ENCODE measurements at places on chromosomes 2 and 18.

- DNase-seq, result no peak
These were observed 399.4 kb downstream of the SOCS6 start for GRCh38 chr18:70688286-70688685.

DNA sequence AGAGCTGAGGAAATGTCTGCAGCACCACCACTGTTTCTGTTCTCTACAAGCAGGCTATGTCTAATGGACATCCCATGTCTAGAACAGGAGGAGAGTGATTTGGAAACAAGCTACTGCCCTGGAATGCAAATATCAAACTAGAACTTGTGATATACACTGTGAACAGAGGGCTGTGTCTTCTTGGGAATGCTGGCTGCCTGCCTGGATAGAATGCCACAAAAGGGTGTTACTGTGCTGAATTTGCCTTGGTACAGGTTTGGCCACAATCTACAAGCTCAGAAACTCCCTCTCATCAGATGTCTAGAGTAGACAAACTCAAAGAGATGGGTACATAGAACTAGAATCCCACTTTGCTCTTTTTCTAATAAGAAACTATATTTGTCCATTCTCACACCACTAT lies 170.5 kb downstream of the NYAP2 start:
- no peak for DNase-seq

DNA sequence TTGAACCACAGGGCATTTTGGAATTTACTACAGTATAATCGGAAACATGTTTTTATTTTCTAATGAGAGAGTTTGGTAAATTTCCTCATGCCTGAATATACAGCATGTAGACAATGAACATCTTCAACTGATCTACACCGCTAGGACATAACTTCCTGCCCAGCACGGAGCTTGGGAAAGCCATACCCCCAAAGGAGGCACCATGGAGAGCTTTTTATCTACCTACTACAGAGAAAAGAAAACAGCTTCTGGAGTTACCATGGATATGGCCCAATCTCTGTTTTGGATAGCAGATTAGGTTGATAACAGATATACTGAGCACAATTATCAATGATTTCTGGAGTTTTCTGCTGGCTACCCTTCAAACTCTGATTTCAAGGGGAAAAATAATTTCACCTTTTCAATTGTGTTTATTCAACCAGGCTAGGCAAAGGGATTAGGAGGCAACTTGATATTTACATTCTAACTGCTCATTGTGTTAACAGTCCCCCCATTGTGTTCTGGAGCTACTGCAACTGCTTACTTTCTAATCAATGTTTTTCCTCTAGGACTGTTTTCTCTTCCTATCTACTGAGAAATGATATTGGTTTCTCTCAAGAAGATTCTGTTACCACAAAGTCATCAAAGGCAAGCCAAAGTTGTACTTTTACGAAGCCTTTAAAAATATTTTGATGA lies 123.0 kb upstream of the ARHGAP28 start:
- DNase-seq, result no peak

DNA sequence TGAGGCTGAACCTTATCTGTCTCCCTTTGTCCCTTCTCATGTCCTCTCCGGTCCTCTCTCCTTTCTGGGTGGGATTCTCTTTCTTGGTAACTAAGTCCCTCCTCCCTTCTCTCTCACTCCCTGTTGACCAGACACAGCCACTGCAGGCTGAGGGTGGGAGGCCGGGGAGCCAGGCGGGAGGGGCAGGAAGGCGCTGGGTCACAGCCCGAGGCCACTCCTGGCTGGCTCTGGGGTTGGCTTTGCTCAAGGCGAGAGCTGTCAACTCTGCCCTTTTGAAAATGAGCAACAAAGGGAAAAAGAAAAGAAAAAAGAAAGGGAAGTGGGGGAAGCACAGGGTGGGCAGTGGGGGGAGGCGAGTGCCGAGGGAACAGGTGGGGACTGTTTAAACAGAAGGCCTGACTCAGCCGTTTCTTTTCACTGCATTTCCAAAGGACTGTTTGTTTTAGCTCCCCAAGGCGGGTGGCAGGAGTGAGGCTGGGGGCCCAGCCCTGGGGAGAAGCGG lies 70.5 kb upstream of the IGFBP5 start:
- no peak for DNase-seq

DNA sequence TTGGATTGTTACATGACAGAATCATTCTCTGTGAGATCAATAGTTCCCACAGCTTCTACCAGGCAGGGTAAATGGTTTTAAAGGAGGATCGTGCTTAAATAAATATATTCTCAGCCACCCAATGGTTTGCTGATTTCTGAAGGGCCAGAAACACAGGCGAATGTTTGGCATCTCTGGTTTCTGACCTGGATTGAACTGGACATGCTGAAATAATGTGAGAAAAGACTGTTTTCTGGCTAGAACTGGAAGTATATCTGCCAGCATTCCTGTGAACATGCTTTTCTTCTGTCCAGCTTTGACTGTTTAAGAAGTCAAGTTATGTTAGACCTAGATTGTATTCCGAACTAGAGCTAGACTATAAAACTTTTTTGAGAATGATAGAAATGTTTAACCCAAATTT lies 77.1 kb upstream of the COL3A1 start:
- no peak for DNase-seq

DNA sequence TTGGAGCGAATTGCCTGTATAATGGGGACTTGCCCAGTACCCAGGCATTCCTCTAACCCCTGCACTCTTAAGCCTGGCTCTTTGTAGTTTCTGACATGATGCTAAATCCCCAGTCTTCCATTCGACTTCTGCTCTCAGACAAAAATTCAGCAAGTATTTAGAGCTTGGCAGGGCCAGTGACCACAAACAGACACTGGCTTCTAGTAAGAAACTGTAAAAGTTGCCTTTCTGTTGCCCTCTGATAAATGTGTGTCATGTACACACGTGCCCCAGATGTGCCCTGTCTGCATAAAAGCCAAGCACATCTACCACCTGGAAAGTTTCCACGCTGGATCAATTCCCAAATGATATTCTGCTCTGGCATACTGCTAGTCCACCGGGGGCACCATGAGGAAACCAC lies 18.0 kb downstream of the PAX3 start:
- no peak for DNase-seq

DNA sequence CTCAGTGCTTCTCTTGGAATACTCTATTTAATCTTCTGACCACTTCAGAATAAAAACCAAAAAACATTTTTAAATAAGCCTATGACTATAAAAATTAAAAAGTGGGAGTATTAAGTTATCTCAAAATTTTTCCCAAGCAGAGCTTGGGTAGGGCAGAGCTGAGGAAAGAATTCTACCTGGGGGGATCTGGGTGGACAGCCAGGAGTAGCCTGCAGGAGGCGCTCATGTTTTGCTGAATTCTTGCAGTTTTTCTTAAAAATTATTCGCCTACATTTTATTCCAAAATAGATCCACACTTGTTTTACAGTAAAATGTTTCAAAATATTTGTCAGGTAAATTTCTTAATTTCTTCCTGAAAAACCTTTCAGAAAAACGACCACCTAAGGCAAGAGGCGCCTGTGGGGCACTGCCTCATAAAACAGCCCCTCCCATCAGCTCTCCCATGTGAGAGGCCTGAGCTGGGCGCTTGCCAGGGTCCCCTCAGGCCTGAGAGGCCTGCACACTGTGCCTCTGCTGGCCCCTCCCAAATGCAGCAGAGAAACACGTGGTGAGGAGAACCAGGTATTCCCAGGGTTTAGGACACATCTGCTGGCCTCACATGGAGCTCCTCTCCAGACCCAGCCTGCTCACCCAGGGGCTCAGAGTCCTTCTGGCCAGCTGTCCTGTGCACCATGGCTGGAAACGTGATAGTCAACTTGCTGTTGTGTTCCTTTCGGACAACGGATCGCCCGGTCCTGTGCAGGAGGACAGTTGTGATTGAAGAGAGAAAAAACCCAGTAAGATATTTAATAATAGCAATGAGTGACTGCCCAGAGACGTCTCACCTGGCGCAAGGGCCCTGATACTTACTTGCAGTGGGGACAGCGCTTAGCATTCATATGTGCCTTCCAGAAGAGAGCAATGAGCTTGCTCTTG lies 17.5 kb downstream of the POLR1A start:
- DNase-seq, result no peak

DNA sequence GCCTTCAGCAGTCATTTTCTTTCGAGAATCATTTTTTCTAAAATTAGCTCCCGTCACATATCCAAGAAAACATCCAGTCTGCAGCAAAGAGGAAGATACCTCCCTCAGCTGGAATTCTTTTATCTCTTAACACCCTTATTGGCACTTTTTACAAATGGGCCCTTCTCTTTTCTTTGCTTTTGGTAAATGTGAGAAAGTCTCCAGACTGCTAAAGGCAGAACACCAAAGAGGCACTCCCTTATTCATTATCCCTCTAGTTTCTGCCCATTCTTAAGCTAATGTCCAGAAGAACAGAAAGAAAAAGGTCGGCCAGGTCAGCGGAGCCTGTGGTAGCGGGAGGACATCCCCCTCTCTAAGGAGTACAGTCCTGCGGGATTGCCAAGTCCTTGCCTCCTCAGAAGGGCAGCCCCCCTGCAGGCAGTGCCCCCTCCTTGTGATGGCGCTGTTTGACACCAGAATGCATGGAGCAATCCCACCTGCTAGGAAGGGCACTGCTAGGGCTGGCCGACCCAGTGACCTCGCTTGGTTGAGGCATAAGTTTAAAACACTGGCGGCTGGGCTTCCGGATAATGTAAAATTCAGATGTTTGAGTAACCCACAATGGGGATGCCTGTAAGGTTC lies 34.0 kb downstream of the ST6GAL2 start:
- no peak for DNase-seq

DNA sequence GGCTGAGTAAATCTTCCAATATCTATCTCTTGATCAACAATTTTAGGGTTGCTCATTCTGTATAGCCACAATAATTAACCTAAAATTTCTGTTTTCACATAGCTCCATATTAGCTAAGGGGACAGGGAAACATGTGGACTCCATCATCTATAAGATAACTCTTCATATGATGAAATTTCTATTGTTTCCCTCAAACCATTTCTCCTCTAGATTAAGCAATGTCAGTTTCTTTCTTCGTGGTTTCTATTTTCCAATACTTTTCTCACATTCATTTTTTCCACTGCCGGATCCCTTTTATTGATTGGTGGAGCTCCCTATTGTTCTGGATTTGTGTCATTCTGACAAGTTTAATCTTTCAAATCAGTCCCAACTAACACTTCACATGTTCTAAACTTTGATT lies 1221.3 kb upstream of the ZEB2 start:
- no peak for DNase-seq

- DNase-seq, result no peak
These were observed 217.0 kb downstream of the OSR1 start for GRCh38 chr2:19141234-19142004.

- no peak for DNase-seq
These were observed 410.5 kb upstream of the MEIS1 start for GRCh38 chr2:66024391-66024790.

- no peak for DNase-seq
These were observed 219.8 kb downstream of the CDCA7 start for GRCh38 chr2:173574324-173575112.

GRCh38 chr2:217215877-217216276 lies 356.0 kb upstream of the TNP1 start:
- no peak for DNase-seq

DNA sequence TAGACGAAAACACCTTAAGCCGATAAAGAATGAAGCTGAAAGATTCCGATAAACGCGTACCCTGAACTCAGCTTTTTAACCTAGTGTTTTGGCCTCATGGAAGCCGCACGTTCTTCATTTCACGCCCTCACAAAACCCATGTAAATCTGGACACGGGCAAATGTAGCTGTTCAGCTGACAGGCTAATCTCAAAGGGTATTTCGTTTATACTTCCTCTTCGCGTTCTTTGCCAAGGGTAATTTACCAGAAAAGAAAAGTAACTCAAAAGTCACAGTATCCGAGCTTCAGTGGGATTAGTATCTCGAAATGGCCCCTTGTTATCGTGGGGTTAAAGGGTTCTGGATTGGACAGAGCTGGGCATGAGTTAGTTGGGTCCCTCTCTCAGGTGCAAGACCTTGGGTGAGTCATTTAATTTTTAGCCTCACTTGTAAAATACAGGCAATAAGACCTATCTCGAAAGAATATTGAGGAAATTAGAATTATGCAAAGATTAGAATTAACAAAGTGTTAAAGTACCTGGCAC lies 22.0 kb upstream of the STPG4 start:
- no peak for DNase-seq

DNA sequence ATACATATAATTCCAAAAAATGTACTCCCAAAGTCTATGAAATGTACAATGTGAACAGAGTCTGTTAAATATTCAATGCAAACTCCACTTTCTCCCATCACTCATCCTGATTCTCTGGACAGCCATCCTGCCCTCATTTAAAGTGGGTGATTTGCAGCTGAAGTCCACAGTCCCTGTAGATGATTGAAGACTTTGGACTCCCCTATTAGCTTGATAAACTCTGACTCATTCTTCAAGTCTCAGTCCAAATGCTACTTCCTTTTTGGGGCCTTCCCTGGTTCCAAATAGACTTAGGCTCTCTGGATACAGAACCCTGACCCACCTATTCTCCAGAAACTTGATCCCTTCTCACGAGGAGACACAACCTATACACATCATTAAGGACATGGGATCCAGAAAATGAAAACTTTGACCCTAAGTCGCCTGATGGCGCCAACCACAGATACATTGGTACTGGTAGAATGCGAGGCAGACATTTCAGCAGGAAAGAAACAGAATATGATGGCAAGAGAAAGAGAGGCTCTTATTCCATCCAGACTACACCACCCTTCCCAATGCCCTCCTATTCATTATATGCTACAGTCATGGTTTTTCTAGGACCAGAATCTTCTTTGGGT lies 122.7 kb downstream of the VIT start:
- DNase-seq, result no peak

- DNase-seq, result no peak
These were observed 488.0 kb downstream of the CBLN2 start for GRCh38 chr18:72056171-72056570.

- DNase-seq, result no peak
These were observed 72.8 kb upstream of the ODC1 start for GRCh38 chr2:10520926-10521325.

- no peak for DNase-seq
These were observed 49.6 kb downstream of the ATP9B start for GRCh38 chr18:79118797-79119196.

All from activated CD8-positive, alpha-beta memory T cell treated with anti-CD3 and anti-CD28 coated beads for 1 hour (primary cell).